Fibroblast of lung (primary cell): ENCODE measurements at places on chromosomes 11 and 22.

- DNase-seq = peak; percentile 8
These were observed 666 bp downstream of the MSANTD4 start for GRCh38 chr11:106021181-106021966.

DNA sequence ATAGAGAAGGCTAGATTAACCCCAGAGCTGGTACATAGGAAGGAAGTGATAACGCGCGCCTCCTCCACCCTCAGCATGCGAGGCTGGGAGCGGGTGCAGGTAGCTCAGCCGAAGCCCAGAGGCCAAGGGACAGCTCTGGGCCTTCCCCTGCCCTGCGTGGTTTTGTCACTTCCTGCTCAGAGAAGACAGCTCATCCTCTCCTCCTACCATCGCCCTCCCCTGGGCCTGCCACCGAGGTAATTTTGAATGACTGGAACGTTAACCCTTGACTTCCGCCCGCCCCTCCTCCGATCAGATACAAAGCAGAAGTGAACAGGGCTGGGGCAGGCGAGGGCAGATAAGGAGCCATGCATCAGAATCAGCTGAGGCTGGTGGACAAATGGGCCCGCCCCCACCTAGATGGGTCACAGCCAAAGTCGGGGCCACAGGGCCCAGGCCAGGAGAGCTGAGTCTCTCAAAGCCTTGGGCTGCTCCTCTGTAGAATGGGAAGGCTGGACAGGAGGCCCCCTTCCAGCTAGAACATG lies 1.6 kb downstream of the RAC2 start:
- no peak for DNase-seq

GRCh38 chr11:78798663-78799062 lies 224.0 kb upstream of the NARS2 start:
- DNase-seq = peak; percentile 84

- DNase-seq = no peak
These were observed 1.9 kb upstream of the CTSF start for GRCh38 chr11:66570079-66570849.

DNA sequence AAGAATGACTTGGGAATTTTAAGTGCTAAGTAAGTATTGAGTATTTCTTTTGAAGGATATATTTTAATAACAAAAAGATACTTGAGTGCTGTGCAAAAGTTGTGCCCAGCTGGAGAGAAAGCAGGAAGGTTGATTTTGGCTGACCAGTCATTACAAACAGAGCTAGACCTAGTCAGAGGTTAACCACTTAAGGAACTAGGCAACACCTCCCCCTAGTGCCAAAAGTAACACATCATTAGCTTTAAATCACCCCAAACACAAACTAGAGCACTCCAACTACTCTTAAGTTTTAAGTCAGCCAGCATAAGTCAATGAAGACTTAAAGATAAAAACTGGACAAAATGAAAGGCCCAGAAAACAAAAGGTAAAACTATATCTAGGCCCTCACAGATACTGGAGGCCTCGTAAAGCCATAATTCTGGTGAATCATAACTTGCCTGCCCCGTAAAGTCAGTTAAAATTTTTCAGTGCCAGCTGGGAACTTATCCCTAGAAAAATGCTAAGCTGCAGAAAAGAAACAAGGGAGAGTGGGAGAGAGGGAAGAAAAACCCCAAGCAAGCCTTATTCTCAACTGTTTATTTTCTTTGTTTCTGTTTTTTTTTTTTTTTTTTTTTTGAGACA lies 4.6 kb downstream of the TMEM9B start:
- DNase-seq = peak; percentile 80

GRCh38 chr11:123260511-123261211 lies 65.6 kb upstream of the CLMP start:
- DNase-seq = no peak

DNA sequence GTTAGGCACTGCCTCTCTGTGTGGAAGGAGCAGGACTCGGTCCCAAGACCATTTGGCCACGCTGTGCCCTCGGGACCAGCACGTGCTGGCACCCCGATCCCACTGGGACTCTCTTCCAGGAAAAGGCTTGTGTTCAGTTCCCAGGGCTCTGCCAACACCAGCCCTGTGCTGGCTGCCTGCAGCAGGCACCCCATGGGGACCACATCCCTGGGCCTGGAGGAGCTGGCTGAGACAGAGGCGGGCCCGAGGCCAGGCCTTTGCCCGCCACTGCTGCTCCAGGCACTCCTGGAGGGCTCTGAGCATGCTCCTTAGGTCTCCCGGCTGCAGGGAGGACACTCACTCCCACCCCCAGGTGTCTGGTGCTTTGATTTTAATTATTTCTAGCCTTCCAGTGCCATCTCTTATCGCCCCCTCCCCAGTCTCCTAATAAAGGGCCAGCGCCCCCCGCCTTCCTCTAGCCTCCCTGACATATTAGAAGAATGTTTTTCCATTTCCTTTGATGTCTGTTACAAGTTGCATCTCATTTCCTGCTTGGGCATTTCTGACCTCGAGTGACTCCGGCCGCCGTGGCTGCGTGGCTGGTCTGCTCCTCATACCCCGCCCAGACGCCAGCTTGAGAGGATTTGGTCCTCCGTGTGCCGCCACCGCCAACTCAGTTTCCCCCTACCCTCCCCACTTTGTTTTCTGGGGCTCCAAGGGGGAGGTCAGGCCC lies 14.4 kb downstream of the CDKN1C start:
- no peak for DNase-seq

- peak; percentile 60 for DNase-seq
These were observed 21.5 kb downstream of the MYH9 start for GRCh38 chr22:36366291-36366708.

- DNase-seq = peak; percentile 90
These were observed 136.9 kb downstream of the METTL15 start for GRCh38 chr11:28245131-28245530.

GRCh38 chr11:120858740-120859139 lies 165.2 kb upstream of the TBCEL start:
- DNase-seq = no peak

GRCh38 chr11:134132808-134133207 lies 63.9 kb downstream of the JAM3 start:
- no peak for DNase-seq

DNA sequence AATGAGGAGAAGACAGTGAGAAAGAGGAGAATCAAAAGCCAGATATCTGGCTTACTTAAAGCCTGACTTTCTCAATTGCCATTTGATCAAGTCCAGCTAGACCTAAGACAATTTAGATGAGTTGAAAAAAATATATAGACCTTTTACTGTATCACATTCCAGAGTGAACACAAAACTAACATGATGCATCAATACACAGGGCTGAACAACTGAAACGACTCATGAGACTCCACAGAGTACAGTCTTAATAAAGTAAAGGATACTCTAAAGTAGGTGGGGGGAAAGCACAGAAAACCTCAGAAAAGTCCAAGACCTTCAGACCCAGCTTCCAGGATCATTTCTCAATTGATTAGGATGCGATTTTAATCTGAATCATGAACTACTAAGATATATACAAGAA lies 95.3 kb upstream of the OR9G4 start:
- no peak for DNase-seq

DNA sequence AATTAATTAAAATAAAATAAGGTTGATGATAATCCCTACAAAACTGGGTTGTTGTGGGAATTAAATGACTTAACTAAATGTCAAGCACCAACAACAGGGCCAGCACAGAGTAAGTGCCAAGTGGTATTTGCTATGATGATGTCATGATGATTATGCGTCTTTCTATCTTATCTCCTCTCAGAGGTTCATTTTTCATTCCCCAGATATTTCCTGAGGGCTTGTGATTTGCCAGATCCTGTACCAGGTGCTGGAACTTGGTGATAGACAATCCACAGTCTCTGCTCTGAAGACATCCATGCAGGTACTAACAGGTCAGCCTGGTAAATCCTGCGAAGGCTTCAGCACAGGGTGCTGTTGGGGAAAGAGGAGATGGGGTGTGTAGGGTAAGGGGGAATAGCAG lies 8.1 kb upstream of the MYH9 start:
- DNase-seq = no peak

DNA sequence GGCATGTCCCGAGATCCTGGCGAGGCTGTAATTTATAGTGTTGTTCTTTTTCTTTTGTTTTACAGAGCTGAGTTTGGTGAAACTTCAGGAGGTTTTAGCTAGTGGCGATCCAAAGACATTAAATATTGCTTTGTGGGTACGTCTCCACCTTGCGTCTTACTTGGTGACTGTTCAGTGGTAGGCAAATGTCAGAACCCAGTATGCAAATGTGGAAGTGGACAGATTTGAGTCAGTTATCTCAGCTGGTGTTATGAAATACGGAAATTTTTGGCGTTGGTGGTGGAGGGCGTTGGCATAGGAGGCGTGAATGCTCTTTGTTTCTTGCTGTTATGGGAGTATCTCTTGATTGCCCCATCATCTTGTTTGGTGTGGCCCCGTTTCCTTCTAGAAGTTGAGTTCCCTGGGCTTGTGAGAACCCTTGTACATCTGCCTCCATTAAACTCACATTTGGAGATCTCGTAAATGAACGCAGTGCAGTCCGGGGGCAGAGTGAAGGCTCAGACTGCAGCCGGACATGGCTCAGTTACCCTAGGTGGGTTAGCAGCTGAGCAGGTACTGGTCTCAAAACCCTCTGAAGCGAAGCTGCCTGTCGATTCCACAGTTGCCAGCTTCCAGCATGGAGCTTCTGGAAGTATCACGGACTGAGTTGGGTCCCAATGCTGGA lies 39.9 kb downstream of the PTPRJ start:
- no peak for DNase-seq
